ENCODE measurements at places on chromosomes 12 and 14.

GRCh38 chr12:107597695-107598410, 87.7 kb upstream of the PWP1 start:
- no peak overlapping the region for H3K27ac ChIP-seq
- H3K36me3 ChIP-seq = no peaks in the 10 kb centered on the region
- no peak for DNase-seq
- H3K4me3 ChIP-seq = no peak overlapping the region
- no peaks in the 10 kb centered on the region for H3K4me1 ChIP-seq

- H3K36me3 ChIP-seq = no peaks in the 10 kb centered on the region
- no peak overlapping the region for H3K27ac ChIP-seq
- H3K4me1 ChIP-seq = peaks cover 27% of the 10 kb centered on the region
- no peak overlapping the region for H3K4me3 ChIP-seq
- DNase-seq = peak; percentile 69
- no peaks in the 10 kb centered on the region for H3K27me3 ChIP-seq
Measured at GRCh38 chr14:91317381-91318308, 73.1 kb upstream of the GPR68 start.

- H3K4me1 ChIP-seq = no peaks in the 10 kb centered on the region
- H3K4me3 ChIP-seq = no peak overlapping the region
Measured at GRCh38 chr12:88298014-88298682, 156.0 kb downstream of the TMTC3 start.

DNA sequence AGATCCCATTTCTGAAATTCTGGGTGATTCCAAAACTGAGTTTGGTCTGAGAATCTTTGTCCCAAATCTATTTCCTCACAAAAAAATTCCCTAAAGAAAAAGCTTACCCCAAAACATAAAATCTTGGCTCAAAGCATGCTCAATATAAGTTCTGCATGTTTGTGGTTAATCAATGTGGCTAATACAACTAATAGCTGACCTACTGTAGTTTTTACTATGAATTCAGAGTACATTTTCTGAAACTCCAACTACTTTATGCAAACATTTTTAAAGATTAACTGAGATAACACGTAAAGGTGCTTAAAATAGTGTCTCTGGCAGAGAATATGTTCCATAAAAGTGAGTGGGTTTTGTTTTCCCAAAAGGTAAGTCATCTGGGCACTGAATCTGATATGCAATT, 133.1 kb downstream of the MED13L start:
- H3K4me1 ChIP-seq = no peaks in the 10 kb centered on the region
- H3K4me3 ChIP-seq = no peak overlapping the region
- no peak for DNase-seq
- H3K36me3 ChIP-seq = no peaks in the 10 kb centered on the region
- no peak overlapping the region for H3K27ac ChIP-seq

- H3K4me3 ChIP-seq = no peak overlapping the region
- no peaks in the 10 kb centered on the region for H3K36me3 ChIP-seq
- no peak overlapping the region for H3K27ac ChIP-seq
- no peaks in the 10 kb centered on the region for H3K27me3 ChIP-seq
- no peaks in the 10 kb centered on the region for H3K4me1 ChIP-seq
Measured at GRCh38 chr12:87943762-87944161, 85.4 kb downstream of the C12orf50 start.
